CMK (cell line): ENCODE measurements at places on chromosomes 3 and 15.

GRCh38 chr3:9497821-9498565 lies 55.6 kb downstream of the LHFPL4 start:
- DNase-seq, result no peak

DNA sequence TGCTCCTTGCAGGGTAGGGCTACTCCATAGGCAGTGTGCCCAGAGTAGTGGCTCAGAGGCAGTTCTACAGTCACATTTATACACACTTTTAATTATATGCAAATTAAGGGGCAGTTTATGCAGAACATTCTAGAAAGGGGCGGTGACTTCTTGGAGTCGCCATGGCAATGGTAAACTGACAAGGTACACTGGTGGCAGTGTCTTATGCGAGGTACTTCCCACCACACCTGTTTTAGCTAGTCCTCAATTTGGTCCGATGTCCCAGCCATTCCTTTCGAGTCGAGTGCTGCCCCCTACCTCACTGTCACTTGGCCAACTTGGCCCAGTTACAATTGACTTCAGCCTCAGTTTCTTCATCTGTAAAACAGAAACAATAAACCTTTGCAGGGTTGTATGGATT lies 3.8 kb upstream of the IRAK2 start:
- DNase-seq, result no peak

GRCh38 chr3:153856932-153857331 lies 264.3 kb upstream of the ARHGEF26 start:
- DNase-seq, result no peak

DNA sequence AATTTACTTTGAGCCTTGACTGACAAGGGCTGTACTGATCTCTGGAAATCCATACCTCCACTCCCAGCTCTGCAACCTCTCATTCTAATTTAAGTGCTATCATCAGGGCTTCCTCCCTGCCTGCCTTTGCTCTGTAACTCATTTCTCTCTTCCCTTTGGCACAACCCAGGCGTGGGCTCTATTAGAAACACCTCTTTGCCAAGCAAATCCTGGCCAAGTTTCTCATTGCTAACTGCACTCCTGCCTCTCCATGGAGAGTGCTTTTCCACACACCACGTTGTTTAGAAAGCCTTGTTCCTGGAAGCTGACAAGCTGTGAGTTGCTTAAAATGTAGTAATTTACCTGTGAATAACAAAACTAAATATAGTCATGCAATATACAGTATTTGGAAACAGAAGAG lies 20.1 kb upstream of the FSTL1 start:
- DNase-seq, result no peak

DNA sequence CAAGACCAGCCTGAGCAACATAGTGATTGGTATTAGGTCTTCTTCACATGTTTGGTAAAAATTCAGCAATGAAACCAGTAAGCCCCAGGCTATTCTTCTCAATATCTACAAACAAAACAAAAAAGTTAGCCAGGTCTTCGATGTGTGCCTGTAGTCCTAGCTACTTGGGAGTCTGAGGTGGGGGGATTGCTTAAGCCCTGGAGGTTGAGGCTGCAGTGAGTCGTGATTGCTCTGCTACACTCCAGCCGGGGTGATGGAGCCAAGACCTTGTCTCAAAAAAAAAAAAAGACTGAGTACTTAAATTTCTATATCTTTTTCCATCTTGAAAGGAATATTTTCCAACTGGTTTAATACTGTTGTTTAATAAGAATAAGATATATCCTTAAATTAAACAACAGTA lies 106.8 kb downstream of the MBNL1 start:
- DNase-seq, result no peak

- DNase-seq, result no peak
Observed at GRCh38 chr3:118369892-118370491, 664.7 kb downstream of the IGSF11 start.

- DNase-seq, result no peak
Observed at GRCh38 chr3:32706348-32707025, 21.5 kb downstream of the CNOT10 start.
